ENCODE measurements at places on chromosomes 2 and 18.

DNA sequence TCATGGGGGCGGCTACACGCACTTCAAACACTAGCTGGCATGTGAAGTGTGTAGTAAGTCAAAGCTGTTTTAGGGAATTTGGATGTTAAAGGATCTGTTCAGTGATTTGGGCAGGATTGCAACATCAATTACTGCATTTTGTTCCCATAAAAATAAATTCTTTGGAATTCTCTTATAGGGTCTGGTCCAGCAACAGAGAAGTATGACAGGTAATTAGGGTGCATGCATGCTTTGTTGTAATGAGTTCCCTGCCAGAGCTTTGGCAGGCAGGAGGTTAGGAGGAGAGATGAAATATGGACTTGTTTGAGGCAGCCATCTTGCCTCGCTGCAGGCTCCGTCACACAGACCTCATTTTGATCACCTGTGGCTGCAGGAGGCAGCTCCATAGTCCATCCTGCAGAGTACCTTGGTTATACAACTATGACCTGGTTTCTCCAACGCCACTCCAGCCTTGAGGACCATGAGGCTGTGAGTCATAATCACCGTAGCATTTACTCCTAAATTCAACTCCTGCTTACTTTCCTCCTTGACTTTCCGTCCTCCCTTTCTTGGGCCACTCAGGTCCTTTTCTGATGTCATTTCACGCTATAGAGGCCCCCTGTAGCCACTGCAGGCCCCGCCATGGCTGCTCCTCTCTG lies 26.5 kb upstream of the EML4 start:
- no peaks in the 10 kb centered on the region for H3K36me3 ChIP-seq
- no peaks in the 10 kb centered on the region for H3K27me3 ChIP-seq
- H3K27ac ChIP-seq, result no peak overlapping the region
- peaks cover 5% of the 10 kb centered on the region for H3K4me1 ChIP-seq
- no peak overlapping the region for H3K4me3 ChIP-seq
- no peak for DNase-seq

GRCh38 chr2:1742681-1743395 lies 1.5 kb downstream of the PXDN start:
- peak overlapping the region; percentile 67 for H3K4me3 ChIP-seq
- DNase-seq, result no peak
- H3K36me3 ChIP-seq, result no peaks in the 10 kb centered on the region
- H3K27ac ChIP-seq, result no peak overlapping the region
- H3K27me3 ChIP-seq, result no peaks in the 10 kb centered on the region
- peaks cover 5% of the 10 kb centered on the region for H3K4me1 ChIP-seq

DNA sequence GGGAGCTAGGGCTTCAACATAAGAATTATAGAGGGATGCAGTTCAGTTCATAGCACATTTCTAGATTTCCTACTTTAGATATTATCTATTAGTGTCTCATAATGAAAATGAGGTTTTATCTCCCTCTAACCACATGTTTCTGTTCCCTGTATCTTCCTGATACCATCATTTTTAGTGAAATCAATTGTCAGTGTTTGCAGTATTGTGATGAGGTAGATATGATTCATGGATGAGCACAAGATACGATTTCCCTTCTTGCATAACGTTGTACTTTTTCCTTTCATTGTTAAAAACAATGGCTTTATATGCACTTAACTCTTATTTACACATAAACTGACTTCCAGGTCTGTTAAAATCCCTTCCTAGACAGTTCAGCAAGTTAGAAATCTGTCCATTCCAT lies 211.4 kb downstream of the ZBTB7C start:
- H3K4me1 ChIP-seq, result no peaks in the 10 kb centered on the region
- no peak overlapping the region for H3K27ac ChIP-seq
- DNase-seq, result no peak
- H3K36me3 ChIP-seq, result no peaks in the 10 kb centered on the region

- no peaks in the 10 kb centered on the region for H3K4me1 ChIP-seq
- H3K27ac ChIP-seq, result no peak overlapping the region
- DNase-seq, result no peak
- no peaks in the 10 kb centered on the region for H3K36me3 ChIP-seq
- H3K27me3 ChIP-seq, result no peaks in the 10 kb centered on the region
- no peak overlapping the region for H3K4me3 ChIP-seq
Measured at GRCh38 chr2:65382776-65383357, 49.5 kb downstream of the SPRED2 start.

GRCh38 chr18:48913201-48913600 lies 37.6 kb downstream of the SMAD7 start:
- no peak overlapping the region for H3K27ac ChIP-seq
- H3K4me1 ChIP-seq, result peaks cover 2% of the 10 kb centered on the region
- no peak overlapping the region for H3K4me3 ChIP-seq
- DNase-seq, result no peak
- H3K36me3 ChIP-seq, result no peaks in the 10 kb centered on the region
- no peaks in the 10 kb centered on the region for H3K27me3 ChIP-seq

GRCh38 chr18:79680100-79680879 lies 687 bp downstream of the CTDP1 start:
- H3K36me3 ChIP-seq, result 0 out of 2 replicates have a peak, but pooled peaks cover 2% of the 10 kb centered on the region
- no peak for DNase-seq
- H3K27me3 ChIP-seq, result no peaks in the 10 kb centered on the region
- no peak overlapping the region for H3K27ac ChIP-seq
- H3K4me3 ChIP-seq, result peak overlapping the region; percentile 91
- H3K4me1 ChIP-seq, result peaks cover 3% of the 10 kb centered on the region

DNA sequence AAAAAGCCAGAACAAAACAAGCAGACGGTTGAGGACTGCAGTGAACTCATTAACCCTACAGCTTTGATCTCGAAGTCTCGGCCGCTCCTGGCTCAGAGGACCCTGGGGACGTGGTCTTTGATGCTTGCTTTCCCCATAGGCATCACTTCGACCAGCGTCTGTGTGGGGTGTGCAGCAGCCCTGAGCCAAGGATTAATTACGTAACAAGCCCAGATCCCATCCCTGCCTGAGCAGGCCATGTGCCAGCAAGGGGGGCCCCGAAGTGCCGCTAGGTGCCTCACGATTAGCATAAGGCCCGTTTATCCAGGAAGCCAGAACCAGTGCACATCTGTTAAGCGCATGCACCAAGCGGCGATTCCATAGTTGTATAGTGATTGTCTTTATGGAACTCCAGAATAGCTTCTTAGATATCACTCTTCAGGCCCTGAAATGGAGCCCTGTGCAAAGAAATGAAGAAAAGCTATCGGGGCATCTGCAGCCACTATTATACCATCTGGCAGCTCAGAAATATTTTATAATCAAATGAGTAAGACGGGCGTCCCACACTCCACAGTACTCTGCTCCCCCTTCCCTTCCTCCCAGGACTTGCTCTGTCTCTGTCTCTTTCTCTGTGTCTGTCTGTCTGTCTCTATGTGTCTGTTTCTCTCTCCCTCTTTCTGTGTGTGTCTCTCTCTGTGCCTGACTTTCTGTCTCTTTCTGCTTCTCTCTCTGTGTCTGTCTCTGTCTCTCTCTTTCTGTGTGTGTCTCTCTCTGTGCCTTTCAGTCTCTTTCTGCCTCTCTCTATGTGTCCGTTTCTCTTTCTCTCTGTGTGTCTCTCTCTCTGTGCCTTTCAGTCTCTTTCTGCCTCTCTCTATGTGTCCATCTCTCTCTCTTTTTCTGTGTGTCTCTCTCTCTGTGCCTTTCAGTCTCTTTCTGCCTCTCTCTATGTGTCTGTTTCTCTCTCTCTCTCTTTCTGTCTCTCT lies 41.7 kb downstream of the HPCAL1 start:
- H3K36me3 ChIP-seq, result no peaks in the 10 kb centered on the region
- no peaks in the 10 kb centered on the region for H3K27me3 ChIP-seq
- no peak for DNase-seq
- no peak overlapping the region for H3K27ac ChIP-seq
- H3K4me1 ChIP-seq, result no peaks in the 10 kb centered on the region

DNA sequence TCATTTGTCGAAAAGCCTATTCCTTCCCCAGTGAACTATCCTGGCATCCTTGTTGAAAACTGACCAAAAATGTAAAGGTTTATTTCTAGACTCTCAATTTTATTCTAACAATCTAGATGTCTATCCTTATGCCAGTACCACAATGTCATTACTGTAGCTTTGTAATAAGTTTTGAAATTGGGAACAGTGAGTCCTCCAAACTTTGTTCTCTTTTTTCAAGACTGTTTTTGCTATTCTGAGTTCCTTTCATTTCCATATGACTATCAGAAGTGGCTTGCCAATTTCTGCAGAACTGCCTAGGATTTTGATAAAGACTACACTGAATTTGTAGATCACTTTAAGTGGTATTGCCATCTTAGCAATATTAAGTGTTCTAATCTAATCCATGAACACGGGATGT lies 9.7 kb downstream of the STARD7 start:
- H3K27ac ChIP-seq, result no peak overlapping the region
- no peaks in the 10 kb centered on the region for H3K27me3 ChIP-seq
- H3K36me3 ChIP-seq, result no peaks in the 10 kb centered on the region
- H3K4me1 ChIP-seq, result no peaks in the 10 kb centered on the region

GRCh38 chr2:21746499-21746898 lies 622.7 kb downstream of the TDRD15 start:
- no peak for DNase-seq
- no peak overlapping the region for H3K27ac ChIP-seq
- H3K27me3 ChIP-seq, result no peaks in the 10 kb centered on the region
- H3K4me3 ChIP-seq, result no peak overlapping the region

- H3K27me3 ChIP-seq, result no peaks in the 10 kb centered on the region
- no peaks in the 10 kb centered on the region for H3K36me3 ChIP-seq
- no peak overlapping the region for H3K27ac ChIP-seq
- H3K4me1 ChIP-seq, result peaks cover 2% of the 10 kb centered on the region
Measured at GRCh38 chr2:2547451-2547850, 216.4 kb upstream of the MYT1L start.

DNA sequence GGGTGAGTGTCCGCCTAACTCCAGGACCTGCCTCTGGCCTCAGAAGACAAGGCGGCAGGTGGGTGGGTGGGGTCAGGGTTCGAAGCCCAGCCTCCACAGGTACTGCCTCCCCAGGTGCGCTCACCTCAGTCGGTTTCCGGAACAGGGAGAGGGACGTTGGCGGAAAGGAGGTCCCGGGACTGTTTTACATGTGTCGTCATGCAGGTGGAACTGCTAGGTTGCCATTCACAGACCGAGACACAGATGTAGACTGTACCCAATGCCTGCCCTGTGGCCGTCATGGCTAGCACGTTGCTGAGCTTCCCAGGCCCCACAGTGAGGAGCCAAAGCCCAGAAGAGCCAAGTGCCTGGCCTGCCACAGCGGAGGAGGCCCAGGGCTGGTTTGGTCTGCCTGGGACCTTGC lies 284.0 kb upstream of the HS6ST1 start:
- no peaks in the 10 kb centered on the region for H3K36me3 ChIP-seq
- H3K27me3 ChIP-seq, result no peaks in the 10 kb centered on the region
- H3K27ac ChIP-seq, result no peak overlapping the region
- no peak for DNase-seq
- no peak overlapping the region for H3K4me3 ChIP-seq

GRCh38 chr2:119859528-119859927 lies 99.8 kb downstream of the PTPN4 start:
- no peak overlapping the region for H3K4me3 ChIP-seq
- peaks cover 3% of the 10 kb centered on the region for H3K4me1 ChIP-seq
- H3K36me3 ChIP-seq, result no peaks in the 10 kb centered on the region
- no peak for DNase-seq
- no peak overlapping the region for H3K27ac ChIP-seq

- H3K27me3 ChIP-seq, result no peaks in the 10 kb centered on the region
- H3K27ac ChIP-seq, result no peak overlapping the region
- no peaks in the 10 kb centered on the region for H3K4me1 ChIP-seq
- no peak overlapping the region for H3K4me3 ChIP-seq
Measured at GRCh38 chr2:98985905-98986666, 50.1 kb upstream of the CRACDL start.

GRCh38 chr2:241803387-241804325 lies 5.3 kb upstream of the NEU4 start:
- peaks cover 17% of the 10 kb centered on the region for H3K27me3 ChIP-seq
- no peak for DNase-seq
- peaks cover 12% of the 10 kb centered on the region for H3K4me1 ChIP-seq
- no peaks in the 10 kb centered on the region for H3K36me3 ChIP-seq
- H3K4me3 ChIP-seq, result peak overlapping the region; percentile 36
- no peak overlapping the region for H3K27ac ChIP-seq

DNA sequence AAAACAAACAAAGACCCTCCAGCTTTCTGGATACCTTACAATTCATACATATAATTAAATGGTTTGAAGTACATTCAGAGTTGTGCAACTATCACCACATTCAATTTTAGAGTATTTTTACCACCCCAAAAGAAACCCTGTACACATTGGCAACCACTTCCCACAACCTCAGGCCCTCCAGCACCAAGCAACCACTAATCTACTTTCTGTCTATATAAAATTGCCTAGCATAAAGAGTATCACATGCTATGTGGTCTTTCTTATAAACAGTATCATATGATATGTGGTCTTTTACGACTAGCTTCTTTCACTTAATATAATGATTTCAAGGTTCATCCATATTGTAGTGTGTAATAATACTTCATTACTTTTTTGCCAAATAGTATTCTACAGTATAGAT lies 7.3 kb downstream of the IER3IP1 start:
- H3K27me3 ChIP-seq, result no peaks in the 10 kb centered on the region
- H3K36me3 ChIP-seq, result no peaks in the 10 kb centered on the region
- no peak overlapping the region for H3K27ac ChIP-seq
- DNase-seq, result no peak
- no peaks in the 10 kb centered on the region for H3K4me1 ChIP-seq

GRCh38 chr18:3451183-3451988 lies 1.4 kb downstream of the TGIF1 start:
- H3K4me1 ChIP-seq, result peaks cover 2% of the 10 kb centered on the region
- H3K36me3 ChIP-seq, result peaks cover 4% of the 10 kb centered on the region
- H3K4me3 ChIP-seq, result peak overlapping the region; percentile 98
- no peak for DNase-seq

DNA sequence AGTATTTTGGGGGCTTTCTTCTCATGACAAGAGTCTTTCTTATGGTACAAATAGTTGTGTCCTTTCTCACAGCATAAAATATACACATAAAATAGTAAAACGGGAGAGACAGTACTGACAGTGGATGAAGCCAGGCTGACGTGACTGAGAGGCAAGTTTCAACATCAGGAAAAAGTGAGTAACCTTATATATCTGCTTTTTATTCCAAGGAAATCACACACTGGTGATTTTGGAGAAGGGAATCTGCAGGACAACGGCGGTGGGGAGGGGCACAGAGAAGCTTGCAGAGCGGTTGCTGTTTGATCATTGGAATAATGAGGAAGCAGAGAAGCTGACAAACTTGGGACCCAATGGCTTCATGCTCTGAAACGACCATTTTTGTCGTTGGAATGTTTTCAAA lies 130.6 kb upstream of the ZNF236 start:
- no peak overlapping the region for H3K27ac ChIP-seq
- no peak overlapping the region for H3K4me3 ChIP-seq
- no peak for DNase-seq
- H3K27me3 ChIP-seq, result no peaks in the 10 kb centered on the region

DNA sequence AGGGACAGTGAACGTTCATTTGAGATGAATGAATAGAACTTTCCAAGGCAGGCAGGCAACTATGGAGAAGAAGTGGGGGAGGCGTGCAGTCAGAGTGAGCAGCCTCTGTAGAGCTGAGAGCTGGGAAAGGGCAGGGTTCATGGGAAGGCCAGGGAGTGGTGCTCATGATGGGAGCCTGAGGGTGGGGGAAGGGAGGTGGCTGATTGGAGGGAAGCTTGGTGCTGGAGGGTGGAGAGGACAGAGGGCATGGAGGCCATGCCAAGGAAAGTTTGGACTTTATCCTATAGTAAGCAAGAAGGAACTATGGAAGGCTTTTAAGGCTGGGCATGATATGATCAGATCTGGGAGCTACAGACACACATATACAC lies 47.6 kb upstream of the LGALSL start:
- no peak overlapping the region for H3K27ac ChIP-seq
- H3K4me1 ChIP-seq, result peaks cover 7% of the 10 kb centered on the region
- DNase-seq, result no peak

- no peaks in the 10 kb centered on the region for H3K4me1 ChIP-seq
- no peak for DNase-seq
- H3K4me3 ChIP-seq, result no peak overlapping the region
- no peaks in the 10 kb centered on the region for H3K36me3 ChIP-seq
- no peak overlapping the region for H3K27ac ChIP-seq
Measured at GRCh38 chr2:229080172-229080571, 190.9 kb downstream of the PID1 start.
